SIG-M5 (cell line): ENCODE measurements at places on chromosomes 7 and 10.

GRCh38 chr7:20596653-20597052, 18.8 kb upstream of the ABCB5 start:
- no peak for DNase-seq

GRCh38 chr7:95059842-95060313, 152.5 kb downstream of the PPP1R9A start:
- no peak for DNase-seq

DNA sequence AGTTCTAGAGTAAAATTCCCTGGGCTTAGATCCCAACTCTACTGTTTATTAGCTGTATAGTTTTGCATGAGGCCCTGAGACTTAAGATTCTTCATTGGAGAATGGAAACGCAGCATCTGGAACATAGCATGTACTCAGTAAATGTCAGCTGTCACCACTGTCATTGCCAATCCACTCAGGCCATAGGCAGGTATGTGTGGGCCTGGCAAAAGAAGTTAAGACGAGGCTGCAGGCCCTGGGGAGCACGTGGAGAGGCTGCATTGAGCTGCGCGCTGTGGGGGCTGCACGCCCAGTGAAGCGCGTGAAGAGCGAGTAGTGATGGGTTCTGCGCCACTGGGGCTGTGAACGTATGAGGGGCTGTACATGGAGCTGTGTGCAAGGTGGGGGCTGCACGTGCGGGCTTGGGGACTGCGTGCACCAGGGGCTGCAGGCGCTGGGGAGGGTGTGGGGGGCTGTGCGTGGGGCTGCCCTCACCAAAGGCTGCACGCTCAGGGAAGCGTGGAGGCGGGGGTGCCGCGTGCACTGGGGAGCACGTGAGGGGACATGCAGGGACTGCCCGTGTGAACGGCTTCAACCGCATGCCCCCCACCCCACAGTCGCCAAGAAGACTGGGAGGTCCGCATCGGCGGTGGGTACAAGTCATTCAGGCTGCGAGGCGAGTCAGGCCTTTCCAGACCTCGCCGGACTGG, 85.5 kb downstream of the PRR15 start:
- no peak for DNase-seq

GRCh38 chr7:149175150-149175549, 20.2 kb upstream of the ZNF282 start:
- no peak for DNase-seq
